NCI-H345 (cell line): ENCODE measurements at places on chromosomes 7 and 10.

GRCh38 chr7:144388950-144389349, 14.5 kb downstream of the NOBOX start:
- no peak for DNase-seq

DNA sequence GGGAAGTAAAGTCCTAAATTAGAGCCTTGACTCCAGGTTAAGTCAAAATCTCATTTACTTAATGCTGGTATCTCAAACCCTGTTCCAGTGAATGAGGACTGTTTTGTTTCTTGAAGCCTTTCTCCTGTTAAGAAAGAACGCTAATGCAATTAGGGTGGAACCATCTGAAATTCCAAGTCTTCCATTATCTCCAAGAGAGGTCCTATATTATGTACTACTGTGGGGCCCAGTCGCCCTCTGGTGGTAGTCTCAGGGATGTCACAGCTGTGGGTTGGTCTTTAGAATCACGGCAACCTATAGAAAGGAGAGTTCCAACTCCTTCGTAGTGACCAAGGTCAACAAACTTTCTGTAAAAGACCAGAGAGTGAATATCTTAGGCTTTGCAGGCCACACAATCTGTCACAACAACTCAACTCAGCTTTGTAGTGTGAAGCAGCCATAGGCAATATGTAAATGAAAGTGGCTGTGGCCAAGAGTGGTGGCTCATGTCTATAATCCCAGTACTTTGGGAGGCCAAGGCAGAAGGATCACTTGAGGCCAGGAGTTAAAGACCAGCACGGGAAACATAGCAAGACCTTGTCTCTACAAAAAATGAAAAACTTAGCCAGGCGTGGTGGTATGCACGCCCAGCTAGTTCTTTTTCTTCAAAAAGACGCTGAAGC, 9.3 kb downstream of the RPP38 start:
- peak; percentile 52 for DNase-seq

DNA sequence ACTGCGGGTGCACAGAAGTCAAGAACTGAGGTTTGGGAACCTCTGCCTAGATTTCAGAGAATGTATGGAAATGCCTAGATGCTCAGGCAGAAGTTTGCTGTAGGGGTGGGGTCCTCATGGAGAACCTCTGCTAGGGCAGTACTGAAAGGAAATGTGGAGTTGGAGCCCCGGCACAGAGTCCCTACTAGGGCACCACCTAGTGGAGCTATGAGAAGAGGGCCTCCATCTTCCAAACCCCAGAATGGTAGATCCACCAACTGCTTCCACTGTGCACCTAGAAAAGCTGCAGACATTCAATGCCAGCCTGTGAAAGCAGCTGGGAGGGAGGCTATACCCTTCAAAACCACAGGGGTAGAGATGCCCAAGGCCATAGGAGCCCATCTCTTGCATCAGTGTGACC, 1336.0 kb upstream of the CELF2 start:
- no peak for DNase-seq

GRCh38 chr10:30812018-30812851, 182.7 kb upstream of the LYZL2 start:
- DNase-seq = no peak

DNA sequence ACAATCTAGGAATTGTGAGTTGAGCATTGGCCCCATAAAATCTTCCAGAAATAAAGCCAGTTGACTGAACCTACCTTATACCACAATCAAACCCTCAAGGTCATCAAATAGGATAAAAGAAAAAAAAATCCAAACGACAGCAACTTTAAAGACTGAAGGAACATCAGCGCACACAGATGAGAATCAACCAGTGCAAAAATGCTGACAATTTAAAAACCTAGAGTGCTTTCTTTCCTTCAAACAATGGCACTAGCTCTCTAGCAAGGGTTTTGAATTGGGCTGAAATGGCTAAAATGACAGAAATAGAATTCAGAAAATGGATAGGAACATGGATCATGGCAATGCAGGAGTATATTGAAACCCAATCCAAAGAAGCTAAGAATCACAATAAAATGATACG, 16.1 kb upstream of the POT1 start:
- no peak for DNase-seq

DNA sequence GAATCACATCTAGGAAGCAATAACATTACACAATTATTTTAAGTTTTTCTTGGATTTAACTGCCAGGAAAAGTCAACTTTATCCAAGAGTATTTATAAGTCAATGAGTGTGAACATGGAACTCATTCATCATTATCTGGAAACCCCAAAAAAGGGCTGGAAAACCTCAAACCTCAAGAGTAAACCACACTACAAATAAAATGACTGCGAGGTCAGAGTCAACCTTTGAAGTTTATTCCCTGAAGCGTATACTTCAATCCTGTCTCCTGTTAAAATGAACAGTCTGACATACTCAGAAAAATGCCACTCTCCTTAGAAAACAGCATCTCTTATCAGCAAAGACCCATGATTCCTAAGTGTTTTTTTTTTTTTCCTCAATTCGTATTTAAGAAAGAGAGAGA, 86.5 kb downstream of the RELN start:
- no peak for DNase-seq

DNA sequence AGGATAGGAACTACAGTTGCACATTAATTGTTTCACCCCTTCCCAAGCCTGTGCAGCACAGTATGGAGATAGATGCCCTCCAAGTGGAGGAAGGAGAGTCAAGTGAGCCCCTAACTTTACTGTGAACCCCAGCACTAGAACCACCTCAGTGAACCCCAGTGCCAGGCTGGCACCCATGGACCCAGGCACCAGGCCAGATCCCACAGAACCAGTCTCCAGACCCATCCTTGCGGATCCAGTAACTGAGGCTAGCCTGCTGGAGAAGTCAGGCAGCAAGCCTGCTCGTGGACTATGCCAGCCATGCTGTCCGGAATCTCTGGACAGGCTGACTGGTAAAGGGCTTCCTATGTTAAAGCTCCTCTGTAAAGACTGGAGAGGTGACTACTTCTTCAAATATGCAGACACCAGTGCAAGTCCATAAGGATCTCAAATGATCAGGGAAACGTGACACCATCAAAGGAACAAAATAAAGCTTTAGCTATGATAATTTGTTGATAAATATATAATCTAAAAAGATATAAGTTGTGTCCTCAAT, 27.7 kb downstream of the SHOC2 start:
- no peak for DNase-seq
